Small intestine (tissue), 16 donors: ENCODE measurements at places on chromosomes 3 and 15.
A peak's percentile ranks its signal among the peaks of the same experiment; 100 is the strongest.

DNA sequence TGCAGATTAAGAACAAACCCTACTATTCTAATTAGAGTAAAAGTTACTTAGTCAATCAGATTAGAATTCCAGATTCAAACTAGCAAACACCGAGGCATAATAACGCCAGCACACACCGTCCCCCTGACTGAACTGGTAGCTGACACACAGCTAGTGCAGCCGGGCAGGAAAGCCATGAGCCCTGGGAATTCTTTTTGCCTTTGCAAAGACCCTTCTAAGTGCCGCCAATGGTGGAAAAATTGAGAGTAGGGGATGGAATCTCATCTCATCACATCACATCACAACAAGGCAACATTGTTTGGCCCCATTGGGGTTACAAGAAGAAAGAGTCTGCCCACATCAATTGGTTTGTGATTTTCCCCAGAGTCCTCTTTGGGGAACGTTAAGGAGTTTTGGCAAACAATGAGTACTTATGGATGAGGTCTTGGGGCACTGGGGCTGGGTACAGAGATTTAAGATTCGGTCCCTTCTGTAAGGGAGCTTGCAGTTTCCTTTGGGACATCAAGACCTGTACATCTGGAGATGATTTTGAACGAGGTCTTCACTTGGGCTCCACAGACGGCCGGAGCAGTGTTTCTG, 120.4 kb upstream of the MEF2A start:
- DNase-seq, result no peak

DNA sequence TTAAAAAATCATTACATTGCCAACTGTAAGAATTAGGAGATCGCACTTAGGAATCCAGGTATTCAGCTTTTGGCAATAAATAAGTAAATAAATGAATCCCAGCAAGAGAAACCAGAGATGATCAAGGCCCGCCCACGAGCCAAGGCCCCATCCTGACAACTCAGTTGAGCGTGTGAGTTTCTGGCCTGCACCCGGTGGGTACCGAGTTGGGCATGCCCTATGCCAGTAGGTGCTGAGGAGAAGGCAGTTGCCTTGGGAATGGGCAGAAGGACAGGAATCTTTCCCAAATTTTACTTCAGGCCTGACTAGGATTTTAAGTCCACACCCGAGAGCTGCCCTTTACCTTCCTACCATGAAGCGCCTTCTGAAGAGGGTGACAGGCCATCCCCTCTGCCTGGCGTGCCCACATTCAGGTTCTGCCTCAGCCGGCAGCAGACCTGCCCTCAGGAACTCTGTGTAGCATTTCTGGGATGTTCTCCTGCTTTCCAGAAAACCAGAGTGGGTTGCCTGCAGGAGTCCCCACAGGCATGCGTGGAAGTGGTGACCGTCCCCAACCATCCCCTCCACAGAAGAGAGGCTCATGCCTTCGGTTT, 99.3 kb upstream of the ALDH1A3 start:
- DNase-seq, result no peak

GRCh38 chr15:39200586-39200985, 380.3 kb upstream of the THBS1 start:
- DNase-seq, result no peak

- DNase-seq, result no peak
These were observed 69.9 kb downstream of the SYNM start for GRCh38 chr15:99174567-99175395.

DNA sequence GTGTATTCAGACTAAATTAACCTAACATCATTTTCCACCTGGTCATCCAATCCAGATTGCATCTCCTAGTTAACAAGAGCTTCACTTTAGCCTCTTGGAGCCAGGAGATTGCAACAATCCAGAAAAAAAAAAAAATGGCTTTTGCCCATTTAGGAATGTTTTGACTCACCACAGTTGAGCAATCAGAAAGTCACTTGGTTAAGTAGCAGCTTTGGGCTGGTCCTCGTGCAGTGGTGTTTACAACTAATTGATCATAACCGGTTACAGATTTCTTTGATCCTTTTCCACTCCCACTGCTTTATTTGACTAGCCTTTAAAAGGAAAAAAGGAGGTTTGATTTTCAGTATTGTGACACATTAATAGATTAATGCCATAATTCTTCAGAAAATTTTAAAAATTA, 688.8 kb upstream of the CCDC54 start:
- DNase-seq, result no peak

DNA sequence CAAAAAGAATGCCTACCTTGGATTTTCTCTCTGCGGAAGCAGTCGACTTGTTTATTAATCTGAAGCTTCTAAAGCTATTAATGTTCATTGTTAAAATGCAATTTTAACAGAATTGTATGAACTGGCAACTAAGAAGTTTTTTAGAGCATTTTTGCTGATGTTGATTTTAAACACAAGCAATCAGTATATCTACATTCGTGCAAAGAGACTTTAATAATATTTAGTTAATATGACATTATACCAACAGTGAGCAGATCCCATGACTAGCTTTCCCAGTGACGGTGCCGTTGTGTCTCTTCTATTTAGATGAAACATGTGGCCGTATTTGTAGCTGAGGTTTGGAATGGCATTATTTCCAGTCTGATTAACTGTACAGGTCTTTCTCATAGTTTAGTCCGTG, 88.0 kb downstream of the PEX5L start:
- no peak for DNase-seq

- DNase-seq, result no peak
These were observed 521.9 kb downstream of the FOXP1 start for GRCh38 chr3:71061581-71061980.

GRCh38 chr15:85555875-85556617, 175.6 kb downstream of the AKAP13 start:
- no peak for DNase-seq

DNA sequence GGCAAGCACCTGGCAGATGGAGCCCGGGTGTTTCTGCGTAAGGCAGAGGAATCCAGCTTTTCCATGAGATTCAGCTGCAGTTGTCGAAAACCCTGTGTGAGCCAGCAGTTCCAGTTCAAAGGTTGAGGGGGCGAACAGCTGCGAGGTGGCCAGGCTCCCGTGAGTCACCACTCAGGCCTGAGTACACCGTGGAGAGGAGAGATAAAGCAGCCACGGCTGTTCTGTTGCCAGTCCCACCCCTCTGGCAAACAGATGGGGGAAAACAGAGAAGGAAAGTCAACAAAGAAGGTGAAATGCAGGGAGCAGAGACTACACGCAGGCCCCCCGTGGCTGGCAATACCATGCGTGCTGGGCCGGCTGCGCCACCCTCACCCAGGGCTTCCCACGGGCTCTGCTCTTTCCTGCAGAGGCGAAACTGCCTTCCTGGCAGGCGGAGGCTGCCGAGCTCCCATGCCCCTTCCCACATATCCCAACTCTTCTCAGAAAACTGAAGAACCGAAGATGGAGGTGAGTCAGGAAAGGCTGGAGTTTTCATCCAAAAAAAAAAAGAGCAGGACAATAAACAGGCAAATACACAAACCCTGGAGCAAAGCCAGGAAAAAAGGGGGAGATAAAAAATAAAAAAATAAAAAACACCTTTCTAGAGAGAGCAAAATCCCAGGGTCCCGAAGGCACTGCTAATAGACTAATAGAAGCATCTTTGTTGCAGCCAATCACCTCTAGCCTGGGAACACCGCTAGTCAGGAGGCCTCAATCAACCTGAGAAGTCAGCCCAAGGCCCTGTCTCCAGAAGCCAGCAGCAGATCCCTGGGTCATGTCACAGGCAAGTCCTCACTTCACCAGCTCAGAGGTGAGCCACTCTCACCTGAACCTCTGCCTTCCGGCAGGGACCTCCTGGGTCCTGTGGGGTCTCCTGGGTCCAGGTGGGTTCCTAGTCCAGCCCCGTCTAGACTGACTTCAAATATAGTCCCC, 37.7 kb downstream of the FAM174B start:
- DNase-seq, result peak; percentile 90

- DNase-seq, result no peak
These were observed 22.7 kb downstream of the ST6GAL1 start for GRCh38 chr3:186953011-186953487.

- DNase-seq, result no peak
These were observed 610 bp downstream of the LIPC start for GRCh38 chr15:58432401-58432800.

DNA sequence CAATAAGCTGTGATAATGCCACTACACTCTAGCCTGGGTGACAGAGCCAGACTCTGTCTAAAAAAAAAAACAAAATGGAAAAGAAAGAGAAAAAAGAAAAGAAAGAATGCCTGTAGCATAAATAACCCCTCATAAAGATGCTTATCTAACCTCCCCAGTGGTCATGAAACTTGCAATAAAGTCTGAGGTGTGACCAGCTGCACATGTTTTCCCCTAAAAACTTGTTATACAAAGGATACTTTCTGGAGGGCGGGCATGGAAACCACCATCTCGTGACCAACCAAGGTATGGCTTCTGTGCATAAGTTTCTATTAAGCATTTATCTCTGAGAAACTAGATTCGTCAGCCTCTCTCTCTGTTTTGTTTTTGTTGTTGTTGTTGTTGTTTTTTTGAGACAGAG, 21.8 kb downstream of the CCDC32 start:
- DNase-seq, result no peak
